ENCODE measurements at places on chromosomes 1 and 21.

DNA sequence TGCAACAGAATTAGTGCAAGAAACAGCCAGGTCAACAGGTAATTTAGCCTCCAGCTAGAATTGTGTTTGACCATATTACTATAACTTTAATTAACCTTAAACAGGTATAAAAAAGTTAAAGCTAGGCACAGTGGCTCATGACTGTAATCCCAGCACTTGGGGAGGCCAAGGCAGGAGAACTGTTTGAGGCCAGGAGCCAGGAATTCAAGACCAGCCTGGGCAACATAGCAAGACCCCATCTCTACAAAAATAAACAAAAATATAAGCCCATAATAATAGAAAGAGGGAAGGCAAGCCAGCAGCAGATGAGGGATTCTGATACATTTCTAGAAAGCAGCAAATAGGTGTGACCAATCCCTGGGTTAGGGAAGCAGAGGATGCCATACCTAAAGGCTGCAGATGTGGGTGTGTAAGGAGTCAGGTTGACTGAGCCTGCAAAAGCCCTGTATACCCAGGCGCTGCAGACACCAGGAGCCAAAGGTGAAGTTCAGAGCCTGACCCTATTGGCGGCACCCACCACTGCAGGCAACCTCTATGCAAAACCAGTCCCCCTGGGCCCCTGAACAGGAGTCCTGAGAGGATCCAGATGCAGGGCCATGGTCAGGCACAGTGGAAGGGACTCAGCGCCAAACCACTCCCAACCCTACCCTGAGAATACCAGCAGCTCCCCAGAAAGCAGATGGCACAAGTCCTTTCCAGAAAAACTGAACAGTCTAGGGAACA lies 19.3 kb upstream of the LSS start:
- no peak for DNase-seq

GRCh38 chr1:6423321-6423999 lies 1.1 kb upstream of the ESPN start:
- DNase-seq, result peak; percentile 52

DNA sequence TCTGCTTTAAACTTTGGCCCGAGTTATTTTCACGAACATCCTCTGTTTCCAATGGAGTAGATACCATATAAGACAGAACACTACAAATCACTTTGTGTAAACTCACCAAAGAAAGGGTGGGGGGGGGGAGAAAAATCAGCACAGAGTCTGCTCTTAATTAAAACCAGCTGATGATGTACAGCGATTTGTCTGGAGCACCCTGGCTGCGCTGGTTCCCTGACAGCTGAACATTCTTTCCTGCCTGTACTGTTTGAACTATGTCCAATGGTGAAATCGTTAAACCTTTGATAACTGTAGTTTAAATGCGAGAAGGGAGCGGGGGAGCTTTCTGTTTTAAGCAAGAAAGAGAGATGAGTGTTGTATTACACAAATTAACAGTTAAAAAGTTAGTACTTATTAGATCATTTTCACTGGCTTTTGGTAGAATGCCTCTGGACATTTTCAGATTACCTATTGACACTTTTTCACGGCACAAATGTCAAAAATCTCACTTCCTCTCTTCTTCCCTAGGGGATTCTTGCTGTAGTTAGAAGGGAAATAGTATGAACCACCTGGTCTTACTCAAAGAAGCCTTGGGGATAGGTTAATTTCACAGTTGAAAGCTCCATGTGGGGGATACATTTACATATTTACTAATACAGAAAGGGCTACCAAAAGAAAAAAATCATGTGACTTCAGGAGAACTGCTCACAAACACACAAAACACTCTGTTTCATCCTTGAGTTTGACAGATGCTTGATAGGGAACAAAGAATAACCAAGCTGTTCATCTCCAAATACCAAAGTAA lies 140.2 kb upstream of the RUNX1 start:
- DNase-seq, result no peak

DNA sequence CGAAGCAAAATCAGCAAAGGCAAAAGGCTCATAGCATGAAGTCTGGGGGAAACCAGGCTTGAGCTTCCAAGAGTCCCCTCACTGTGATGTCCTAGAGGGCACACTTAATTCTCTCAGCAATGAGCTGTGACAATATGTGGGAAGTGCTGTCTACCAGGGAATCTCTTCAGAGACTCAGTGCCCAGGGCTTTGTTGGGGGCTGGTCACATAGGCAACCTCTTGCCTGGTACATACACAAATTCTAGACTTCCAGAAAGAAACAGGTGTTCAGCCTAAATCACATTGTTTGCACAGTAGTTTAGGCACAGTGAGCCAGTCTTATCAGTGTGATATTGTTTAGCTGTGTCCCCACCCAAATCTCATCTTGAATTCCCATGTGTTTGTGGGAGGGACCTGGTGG lies 400.5 kb downstream of the PRDM2 start:
- no peak for DNase-seq

DNA sequence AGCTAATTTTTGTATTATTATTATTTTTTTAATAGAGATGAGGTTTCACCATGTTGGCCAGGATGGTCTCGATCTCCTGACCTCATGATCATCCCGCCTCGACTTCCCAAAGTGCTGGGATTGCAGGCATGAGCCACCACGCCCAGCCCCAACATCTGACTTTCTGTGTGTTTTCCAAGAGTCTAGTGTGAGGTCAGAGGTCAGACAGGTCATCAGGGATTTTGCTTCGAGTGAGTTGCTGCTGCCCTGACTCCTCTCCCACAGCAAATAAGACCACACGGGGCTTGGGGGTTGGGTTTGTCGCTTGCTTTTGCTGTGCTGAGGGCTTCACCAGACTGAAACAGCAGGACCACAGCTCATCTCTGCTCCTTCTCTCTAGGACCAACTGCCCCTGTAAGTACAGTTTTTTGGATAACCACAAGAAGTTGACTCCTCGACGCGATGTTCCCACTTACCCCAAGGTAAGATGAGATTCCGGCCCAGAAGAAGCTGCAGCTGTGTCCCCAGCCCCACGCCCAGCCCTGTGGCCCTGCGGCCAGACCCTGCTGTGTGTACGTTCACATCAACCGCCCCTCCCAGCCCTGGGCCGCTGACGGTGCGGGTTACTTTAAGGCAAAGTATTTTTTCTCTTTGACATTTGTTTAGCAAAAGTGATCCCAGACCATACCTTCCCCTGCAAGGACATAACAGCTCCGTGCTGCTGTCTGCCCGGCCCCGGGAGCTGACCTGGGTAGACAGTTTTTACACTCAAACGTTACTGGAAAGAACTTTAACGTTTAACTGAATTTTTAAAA lies 97.5 kb downstream of the PDE9A start:
- DNase-seq, result no peak

GRCh38 chr1:200240656-200241055 lies 169.2 kb downstream of the ZNF281 start:
- no peak for DNase-seq

DNA sequence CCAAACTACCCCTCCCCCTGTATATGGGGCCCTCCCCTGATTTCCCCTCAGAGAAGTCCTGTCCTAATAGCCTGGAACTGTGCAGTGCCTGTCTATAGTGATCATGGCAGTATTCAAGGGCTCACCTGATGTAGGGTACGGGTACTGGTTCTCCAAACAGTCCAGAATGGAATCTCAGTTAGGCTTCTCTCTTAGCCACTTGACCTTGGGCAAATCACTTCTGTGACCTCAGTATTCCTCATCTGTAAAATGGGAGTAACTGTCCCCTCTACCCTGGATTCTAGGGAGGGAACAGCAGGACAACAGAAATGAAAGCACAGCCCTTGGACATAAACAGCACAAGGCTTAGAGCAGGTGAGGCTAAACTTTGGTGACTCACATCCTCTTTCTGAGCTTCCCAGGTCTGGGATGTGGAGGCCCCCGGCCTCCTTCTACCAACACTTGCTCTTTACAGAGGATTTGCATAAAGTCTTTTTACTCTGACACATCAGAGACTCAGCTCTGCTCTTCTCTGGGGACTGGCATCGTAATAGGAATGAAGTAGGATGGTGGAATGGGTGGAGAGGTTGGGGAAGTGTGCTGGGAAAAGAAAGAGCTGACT lies 20.0 kb upstream of the PDZK1IP1 start:
- DNase-seq, result no peak

GRCh38 chr1:64246294-64246917 lies 43.0 kb downstream of the UBE2U start:
- no peak for DNase-seq

DNA sequence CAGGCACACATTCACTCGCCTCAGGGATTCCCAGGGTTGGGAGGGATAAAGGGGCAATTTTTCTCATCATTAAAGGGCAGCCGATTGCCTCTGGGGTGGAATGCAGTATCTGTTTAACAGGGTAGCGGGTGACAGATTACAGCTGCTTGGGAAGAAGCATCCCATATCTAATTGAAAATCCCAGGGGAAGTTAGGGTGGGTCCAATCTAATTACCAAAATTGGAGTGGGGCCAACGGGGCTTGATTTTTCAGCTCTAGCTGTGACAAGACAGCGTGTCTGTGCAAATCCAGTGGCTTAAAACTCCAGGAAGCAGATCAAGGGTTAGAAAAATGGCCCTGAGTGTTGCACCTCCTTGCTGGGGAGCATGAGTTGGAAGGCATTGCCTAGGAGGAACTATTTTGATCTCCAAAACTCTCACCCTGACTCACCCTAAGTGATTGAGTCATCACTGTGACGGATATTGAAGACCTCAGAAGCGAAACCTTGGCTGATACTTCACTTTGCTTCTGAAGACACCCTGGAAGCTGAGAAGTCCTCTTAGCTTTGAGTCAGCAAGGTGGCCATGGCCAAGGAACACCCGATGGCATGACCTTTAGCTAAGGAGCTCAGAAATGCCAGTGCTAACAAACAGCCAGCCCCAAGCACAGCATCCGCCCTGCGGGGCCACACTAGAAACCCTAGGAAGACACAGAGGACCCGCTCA lies 46.0 kb downstream of the GRHL3 start:
- DNase-seq, result no peak

- no peak for DNase-seq
Measured at GRCh38 chr1:187943606-187944403, 1115.1 kb downstream of the PLA2G4A start.

DNA sequence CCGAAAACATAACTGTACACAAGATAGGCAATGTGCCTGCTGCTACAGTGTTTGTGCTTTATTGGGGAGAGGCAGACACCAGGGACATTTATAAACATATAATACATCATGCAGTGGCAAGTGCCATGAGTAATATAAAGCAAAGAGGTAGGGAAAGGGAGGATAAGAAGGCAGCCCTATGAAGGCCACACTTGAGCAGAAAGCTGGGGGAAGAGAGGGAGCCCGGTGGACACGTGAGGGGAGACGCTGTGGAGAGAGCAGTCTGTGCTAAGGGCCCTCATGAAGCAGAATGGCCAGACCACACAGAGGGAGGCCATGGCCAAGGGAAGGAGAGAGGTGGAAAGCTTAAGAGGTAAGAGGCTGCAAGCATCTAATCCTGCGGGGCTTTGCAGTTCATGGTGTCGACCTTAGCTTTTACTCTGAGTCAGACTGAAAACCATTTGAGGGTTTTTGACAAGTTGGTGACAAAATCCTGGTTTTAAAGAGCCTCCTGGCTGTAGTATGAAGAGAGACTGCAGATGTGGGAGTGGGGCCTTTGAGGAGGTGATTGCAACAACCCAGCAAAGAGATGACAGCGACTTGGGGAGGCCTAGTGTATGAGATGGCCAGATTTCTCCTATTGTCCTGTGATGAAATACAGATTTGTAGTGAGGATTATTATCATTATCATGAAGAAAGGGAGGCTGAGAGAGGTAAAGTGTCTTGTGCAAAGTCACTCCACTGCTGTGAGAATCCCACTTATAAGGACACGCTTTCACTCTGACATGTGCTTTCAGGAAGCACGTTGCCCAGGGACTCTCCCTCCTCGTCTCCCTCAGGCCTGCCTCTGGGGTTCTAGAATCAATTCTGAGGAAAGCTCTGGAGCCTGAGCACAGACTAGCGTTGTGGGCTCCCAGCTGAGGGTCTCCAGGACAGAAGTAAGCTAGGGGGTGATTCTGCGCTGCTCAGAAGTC lies 192.9 kb downstream of the RHOU start:
- DNase-seq, result no peak

Data from stimulated activated CD8-positive, alpha-beta memory T cell treated with anti-CD3 and anti-CD28 coated beads, Interleukin-15, amount 100 ng/mL, for 48 hours (primary cell).